ENCODE measurements at places on chromosomes 4 and X.

DNA sequence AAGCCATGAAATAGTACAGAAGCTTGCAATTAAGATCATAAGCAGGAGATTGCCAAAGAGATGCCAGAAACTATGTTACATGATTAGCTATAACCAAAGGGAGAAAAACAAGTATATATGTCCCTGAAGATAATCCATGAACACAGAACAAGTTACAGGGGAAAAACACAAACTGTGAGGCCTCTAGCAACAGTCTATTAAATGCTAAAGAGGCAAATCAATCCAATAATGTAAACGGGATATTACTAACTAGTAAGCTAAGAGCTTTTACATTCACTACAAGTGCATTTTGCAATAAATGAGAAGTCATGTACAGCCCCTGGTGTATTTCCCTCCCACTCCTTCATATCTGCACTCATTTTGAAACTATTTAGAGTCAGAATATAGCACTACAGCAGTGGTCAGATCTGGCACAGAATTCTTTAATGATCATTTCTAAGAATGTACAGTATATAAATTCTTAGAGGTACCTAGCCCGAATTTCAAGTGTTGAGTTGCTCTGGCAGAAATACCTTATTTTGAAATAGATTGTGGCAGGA, 449.8 kb upstream of the SMIM31 start:
- DNase-seq: no peak

GRCh38 chr4:183436417-183436816, 8.0 kb upstream of the CDKN2AIP start:
- DNase-seq: no peak

DNA sequence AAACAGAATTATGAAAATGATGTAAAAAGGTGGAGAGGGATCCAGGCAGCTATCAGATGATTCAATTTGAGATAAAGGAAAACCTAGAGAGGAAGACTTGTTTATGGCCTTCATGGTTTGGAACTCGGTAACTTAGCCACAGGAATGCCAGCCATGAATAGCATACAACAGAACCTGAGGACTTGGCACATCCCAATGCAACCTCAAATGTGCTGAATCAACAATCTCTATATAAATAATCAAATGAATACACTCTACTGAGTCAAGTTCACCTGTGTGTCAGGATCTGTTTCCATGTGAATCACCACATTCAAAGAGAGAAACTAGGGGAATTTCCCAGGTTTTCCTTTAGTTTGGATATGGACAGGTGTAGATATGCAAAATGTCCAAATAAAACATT, 86.9 kb downstream of the MBNL3 start:
- peak; percentile 7 for DNase-seq

DNA sequence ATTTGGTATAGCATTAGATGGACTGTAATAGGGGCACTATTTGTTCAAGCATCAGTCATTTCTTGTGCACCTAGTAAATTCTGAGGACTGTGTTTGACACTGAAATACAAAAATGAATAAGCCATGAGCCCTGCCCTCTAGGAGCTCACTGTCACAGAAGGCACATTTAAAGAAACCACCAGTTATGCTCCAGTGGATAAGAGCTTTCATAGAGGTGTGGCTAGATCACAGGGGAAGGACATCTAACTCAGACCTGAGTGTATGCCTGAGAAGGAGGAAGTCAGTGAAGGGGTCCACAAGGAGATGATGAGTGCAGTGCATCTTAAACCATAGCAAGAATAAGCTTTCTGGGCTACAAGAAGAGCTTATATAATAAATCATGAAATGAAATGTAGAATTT, 40.1 kb downstream of the BTC start:
- DNase-seq: no peak

GRCh38 chr4:73847526-73848182, 5.4 kb upstream of the PF4V1 start:
- no peak for DNase-seq

Measured in DMS53 (cell line).